Stimulated activated CD4-positive, alpha-beta T cell treated with anti-CD3 and anti-CD28 coated beads, Interleukin-12 subunit alpha, Interleukin-12 subunit beta, amount 100 ng/mL, for 48 hours (primary cell): ENCODE measurements at places on chromosomes 11 and 22.

- DNase-seq: peak; percentile 60
These were observed 114.7 kb downstream of the CRYBB2 start for GRCh38 chr22:25334162-25334490.

DNA sequence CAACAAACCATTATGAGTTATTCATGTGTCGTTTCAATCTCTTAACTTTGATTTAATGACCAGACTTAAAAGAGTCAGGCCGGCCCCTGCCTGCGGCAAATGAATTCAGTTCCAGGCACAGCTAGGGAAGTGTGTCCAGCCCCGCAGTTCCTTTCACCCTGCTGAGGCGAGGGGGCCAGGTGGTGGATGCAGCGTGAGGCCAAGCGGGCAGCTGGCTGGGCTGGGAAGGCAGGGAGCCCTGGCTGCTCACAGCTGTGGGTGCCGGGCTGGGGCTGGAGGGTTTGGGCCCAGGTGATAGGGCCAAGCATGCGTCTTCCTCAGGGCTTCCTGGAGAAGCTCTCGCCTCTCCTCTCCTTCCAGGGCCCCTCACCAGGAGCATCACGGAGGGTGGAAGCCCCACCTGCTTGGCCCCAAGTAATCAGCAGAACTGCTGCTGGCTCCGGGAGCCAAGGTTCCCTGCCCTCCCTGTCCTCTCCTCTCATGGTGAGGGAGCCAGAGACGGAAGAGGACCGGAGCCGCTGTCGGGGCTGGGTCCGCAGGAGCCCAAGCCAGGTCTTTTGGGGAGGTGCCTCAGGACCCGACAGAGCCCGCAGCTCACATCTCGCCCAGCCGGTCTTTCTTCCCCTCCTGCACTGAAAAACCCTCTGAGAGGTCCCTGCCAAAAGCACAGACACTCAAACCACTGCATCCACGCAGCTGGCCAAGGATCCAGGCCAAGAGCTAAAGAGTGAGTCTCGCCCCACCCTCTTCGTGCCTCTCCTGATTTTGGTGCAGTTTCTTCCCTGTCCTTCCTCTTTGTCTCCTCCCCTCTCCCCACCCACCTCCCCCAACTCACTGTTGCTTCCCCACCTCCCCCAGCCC, 97.0 kb downstream of the ST3GAL4 start:
- DNase-seq: no peak

DNA sequence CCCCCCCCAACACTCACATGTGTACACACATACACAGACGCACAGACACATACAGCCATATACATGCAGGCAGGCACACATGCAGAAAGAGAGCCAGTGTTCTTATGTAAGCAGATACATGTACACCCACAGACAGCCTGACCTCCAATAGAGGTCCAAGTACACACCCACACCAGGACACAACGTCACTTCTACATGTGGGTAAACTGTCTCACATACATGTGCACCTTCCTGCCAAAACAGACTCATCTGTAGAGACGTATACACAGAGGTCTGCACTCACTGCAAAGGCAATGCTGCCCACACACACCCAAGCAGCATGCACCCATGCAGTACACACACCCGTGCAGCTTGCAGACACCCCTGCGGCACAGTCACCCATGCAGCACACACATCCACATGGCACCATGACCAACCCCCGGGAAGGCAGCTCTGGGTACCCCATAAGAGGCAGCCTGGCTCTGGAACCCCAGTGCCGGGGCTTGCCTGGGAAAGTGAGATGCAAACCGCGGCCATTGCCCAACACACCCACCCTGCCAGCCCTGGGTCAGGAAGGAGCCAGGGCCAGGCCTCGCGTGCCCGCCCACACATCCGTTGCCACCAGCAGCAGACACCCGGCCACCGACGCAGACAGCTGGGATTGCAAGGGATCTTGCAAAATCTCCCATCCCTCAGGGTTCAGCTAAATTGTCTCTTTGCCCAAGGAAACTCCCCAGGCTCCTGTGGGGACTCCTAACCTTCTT, 10.1 kb downstream of the CASTOR1 start:
- DNase-seq: no peak

DNA sequence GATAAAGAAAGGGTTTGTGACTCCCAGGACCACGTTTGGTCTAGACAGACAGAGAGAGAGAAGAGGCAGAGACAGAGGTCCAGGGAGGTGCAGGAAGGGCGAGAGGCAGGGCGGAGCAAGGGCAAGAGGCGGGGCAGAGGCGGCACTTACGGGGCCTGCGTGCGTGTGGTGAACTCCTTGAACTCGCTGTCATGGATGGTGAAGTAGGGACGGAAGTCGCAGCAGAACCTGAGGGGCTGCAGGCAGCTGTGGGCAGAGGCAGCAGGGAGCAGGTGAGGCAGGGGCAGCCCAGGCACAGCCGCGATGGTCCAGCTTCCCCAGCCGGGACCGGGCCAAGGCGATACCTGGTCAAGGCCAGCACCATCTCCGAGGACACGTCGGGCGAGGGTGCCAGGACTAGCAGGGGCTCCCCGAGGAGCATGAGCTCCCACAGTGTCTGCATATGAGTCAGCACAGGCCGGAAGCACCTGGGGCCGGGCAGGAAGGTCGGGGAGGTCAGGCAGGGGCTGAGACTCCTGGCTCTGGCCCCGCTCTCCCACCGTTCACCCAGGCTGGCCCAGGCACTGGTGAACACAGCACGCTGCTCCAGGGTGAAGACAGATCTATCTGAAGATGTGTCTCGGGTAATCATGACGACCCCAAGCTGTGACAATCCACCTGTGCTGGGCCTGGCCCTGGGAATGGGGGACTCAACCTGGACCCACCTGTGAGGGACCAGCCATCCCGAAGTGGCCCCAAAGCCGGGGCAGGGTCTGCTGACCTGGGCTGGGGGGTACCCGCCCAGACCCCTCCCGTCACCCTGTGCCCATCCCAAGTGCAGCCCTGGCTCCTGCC, 7.2 kb upstream of the PLXNB2 start:
- DNase-seq: peak; percentile 66

DNA sequence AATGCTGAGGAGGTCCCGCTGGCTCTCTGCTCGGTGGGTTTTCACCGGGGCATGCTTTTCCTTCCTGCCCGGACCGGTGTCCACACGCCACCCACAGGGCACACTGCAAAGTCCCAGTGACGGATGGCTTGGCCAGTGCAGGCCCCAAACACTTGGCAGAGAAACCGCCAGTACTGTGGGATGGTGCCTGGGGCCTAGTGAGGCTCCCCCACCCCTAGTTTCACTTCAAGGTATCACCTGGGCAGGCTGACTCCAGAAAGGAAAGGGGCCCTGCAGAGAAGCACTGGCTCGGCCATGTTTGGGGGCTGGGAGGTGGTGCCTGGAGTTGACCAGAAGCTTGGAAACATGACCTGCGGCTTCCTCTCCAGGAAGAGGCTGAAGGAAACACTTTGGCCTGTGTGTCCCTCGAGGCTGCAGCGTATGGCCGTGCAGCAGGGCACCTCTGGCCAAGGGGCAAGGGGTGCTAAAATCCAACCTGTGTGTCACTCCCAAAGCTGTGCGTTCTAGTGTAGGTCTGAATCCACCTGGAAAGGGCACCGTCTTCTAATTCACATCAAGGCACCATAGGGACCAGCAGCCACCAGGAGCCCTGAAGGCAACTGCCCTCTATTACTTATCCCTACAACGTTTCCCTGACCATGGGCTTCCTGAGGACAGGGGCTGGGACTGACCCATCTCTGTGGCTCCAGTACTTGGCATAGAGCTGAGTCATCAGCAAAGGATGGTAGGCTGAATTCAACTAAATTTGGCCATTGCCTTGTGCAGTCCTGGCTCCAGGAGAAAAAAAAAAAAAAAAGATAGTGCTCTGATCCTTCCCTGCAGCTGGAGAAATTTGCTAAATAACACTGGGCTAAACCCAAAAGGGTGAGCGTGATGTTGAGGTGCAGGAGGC, 22.6 kb downstream of the TPBGL start:
- no peak for DNase-seq

DNA sequence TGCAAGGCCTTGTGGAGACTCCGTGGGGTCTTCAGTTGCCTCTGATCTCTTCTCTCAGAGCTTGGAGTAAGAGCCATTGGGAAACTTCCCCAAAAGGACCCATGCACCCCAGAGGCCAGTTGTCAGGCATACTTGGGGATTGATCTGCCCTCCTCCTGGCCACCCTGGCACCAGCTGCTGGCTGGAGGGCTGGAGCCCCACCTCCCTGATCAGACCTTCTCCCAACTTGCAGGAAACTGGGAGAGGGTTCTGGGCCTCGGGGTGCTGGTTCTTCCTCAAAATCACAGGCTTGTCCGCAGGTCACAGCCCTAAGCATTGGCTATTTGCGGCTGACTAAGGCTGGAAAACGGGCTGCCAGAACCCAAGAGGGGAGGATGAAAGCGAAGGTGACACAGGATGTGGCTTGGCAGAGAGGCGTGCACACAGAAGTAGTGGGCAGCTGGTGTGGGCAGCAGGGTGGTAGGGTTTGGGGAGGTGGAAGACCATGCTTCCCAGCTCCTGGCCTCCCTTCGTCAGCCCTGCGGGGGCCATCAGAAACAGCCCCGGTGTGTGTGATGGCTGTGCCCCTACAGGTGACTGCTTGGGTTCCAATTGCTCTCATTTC, 1.3 kb upstream of the DGKZ start:
- DNase-seq: no peak
